ENCODE measurements at places on chromosomes 3 and 15.

DNA sequence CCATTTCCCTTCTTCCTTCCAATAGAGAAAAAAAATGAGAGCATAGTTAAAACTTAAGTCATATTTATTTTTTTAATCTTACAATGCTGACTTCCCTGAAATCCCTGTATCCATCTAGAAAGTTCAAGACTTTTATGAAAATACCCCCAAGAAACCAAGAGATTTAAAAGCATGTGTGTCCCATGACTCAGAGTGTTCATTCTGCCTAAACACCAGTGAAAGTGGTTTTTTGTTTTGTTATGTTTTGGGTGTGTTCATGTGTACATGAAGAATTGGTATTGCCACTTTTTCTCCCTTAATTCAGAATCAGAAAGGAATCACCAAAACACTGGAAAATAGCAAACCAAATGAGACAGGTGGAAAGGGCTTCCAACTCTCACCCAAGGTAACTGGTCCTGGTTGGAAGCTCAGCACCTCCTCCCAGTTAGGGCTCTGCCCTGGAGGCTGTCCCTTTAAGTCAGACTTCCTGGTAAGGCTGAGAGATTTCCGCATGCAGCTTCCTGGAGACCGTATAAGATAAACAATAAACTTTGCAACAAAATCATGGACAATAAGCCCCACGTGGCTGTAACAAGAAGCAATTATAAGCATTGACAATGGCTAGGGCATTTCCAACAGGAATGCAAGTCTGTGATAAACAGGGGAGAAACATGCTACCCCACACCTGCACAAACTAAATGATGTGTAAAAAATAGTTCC is 121.9 kb upstream of the ARHGEF3 start:
- peak; percentile 63 for DNase-seq

DNA sequence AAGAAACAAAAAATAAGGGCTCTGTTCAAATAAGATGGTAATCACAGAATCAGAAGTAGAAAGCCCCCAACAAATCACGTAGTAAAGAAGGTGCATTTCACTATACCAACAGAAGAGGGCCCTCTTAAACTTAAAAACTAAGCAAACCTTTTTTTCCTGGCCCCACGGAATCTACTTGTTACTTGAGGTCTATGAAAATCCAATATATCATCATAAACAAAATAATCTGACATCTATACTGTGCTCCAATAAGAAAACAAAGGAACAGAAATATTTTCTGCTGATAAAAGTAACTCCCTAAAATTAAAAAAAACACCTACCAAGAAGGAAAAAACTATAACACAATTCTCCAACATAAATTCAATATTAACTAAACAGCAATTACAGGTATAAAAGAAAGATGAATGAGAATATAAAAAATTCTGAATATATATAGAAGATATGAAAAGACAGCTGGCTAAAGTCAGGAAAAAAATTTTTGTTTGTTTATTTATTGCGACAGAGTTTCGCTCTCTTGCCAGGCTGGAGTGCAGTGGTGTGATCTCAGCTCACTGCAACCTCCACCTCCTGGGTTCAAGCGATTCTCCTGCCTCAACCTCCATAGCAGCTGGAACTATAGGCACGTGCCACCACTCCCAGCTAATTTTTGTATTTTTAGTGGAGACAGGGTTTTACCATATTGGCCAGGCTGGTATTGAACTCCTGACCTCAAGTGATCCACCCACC is 81.8 kb downstream of the CLASP2 start:
- peak; percentile 80 for DNase-seq

DNA sequence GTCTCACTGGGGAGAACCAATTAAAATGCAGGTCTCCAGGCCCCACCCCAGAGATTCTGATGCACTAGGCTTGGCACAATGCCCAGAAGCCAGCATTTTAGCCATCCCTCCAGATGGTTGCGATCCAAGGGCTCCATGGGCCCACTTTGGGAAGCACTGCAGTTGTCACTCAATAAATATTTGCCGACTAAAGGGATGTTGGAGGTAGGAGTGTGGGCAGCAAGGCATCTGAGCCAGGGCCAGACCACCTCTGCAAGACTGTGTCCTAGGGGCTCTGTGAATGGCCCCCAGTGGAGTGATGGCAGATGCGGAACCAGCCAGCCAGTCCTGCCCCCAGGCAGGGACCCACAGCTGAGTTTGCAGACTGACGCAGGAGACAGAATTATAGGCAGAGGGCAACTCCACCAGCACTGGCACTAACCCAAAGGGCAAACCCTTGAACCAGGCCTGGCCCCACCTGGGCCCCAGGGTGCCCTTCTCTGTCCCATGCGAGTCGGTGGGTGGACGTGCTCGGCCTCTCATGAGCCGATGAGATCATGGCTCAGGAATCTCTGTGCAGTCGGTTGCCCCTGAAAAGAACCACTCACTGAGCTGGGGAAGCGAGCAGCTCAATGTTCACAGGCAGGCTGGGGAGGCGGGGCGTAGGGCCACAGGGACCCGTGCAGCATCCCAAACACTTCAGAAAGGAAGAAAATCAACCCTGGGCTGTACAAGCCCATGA is 49.7 kb downstream of the SEMA5B start:
- DNase-seq: peak; percentile 83

GRCh38 chr15:38512901-38513300 is 51.7 kb downstream of the RASGRP1 start:
- no peak for DNase-seq

DNA sequence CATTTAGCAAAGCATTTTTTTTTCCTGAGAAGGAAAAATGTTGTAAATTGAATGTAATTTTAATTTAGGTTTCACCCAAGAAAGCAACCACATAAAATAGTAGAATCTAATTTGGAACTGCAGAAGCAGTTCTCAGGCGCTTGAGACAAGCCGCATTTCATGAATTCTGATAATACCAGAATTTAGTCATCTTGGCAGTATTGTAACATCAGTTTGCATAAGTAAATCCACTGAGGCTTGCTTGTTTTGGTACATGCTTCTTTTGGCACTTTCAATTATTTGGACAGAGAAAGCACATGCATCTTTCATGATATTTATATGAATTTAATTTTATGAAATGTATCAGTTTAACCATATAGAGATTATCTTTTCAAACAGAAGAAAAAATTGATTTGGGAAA is 389.7 kb upstream of the ROBO1 start:
- peak; percentile 13 for DNase-seq

DNA sequence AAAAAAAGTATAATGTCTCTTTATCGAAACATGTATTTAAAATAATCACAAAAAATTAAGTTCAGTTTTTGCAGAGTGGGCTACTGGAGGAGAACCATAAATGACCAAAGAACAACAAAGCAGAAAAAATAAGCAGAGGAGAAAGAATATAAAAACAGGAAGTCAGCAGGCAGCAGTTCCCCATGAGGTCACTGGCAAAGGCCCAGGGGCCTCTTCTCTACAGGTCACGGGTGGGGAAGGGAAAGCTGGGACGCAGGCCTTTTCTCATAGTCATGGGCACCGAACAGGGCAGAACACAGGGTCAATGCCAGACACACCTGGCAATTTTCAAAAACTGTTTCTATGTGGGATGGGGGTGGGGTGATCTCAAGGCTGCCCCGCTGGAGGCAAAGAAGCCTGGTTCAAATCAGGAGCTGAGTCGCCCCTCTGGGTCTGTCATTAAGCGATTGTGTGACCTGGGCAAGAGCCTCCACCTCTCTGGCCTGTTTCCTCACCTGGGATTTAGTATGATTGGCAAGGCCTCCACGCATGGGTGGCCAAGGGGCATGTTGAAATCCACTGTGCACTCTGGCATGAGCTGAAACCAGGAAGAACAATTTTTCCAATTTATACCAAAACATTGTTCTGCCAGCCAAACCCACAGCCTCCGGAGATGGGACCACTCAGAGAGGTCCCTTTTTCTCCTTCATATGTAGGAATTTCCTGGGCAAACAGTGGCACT is 43.8 kb upstream of the UACA start:
- peak; percentile 59 for DNase-seq

DNA sequence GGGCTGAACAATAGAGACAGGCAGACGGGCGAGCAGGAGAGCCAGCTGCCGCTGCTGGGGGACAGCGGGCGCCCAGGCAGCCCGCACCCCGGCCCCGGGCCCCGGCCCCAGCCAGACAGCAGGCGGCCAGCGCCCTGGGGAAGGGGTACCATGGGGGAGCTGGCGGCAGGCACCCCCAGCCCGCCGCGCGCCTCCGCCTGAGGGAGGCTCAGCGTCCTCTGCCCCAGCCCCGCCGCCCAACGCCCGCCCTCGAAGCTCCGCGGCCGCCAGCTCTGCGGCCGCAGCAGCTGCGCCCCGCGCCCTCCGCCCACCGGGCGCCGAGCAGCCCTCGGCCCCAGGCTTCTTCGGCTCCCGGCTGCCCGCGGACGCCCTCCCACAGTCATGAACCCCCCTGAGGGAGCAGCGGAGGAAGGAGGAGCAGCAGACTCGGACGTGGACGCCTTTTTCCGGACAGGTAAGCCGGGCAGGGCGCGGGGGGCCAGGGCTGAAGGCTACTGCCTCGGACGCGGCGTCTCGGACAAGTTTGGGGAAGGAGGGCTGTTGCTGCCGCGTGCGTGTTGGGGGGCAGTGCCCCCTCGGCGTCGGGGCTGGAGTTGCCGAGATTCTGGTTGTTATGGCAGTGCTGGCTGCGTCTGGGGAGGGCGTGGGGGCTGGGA is 41.6 kb upstream of the ROPN1 start:
- DNase-seq: no peak

DNA sequence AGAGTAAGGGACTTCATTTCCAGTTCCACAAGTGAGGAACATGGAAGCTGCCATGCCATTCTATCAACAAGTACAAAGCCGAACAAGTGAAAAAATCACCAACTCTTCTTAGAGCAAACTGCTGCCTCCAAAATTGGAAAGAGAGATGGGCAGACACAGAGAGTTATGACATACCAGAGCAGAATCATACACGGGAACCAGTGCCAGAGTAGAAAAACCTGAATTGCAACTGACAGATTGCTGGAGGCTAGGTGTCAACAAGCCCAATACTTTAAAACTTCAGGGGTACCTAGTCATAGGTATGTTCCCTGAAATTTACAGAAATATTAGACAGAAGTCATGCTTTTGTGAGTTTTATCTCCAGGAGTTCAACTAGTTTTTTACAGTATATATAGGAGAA is 62.0 kb downstream of the TTBK2 start:
- no peak for DNase-seq

DNA sequence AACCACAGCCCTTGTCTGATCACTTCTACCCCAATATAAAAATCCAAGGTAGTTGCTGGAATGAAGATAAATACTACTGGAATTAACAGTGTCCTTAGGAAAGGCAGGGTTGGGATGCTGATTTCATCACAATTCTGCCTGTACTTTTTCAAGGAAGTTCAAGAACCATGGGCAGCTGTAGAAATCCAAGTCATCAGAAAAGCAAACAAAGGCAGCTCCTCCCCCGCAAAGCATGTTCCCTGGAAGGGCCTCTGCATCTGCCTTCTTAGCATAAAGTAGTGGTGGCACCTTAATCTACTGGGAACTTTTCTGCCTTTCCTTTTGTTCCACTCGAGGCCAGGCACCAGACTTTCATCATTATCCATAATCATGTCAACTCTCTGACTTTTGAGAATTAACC is 54.4 kb downstream of the ERC2 start:
- DNase-seq: no peak

DNA sequence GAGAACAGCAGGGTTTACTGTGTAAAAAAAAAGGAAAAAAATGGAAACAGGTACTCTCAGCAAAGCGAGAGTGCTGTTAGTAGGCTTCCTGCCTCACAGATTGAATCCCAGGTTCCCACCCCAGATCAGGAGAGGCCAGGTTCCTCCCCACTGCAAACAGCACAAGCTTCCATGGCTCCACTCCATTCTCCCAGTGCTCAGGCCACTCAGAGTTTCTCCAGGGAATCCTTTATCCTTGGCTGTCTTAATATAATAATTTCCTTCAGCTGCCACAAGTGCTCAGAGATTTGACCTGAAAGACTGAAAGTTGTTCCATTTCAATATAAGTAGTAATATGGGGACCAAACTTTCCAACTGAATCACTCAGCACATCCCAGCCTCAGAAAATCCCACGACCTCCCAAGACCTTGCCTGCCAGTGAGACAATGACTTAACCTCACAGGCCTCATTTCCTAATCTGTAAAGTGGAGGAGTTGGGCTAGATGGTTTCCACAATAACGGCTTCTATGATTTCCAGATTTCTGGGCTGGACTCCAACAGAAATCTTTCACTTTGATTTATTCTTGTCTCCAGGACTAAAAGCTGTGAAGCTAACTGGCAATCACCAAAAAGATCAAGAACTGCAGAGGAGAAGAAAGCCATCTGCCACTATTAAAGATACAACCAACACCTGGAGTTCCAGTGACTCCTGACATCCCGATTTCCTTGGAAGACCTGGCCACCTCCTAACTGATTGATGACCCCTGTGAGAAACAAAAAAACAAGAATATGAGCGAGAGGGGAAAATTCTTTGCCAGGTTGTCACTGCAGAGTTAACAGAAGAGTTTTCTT is 289.5 kb downstream of the NEK10 start:
- no peak for DNase-seq

GRCh38 chr15:90552162-90552928 is 22.6 kb downstream of the CRTC3 start:
- DNase-seq: peak; percentile 85

GRCh38 chr15:78237146-78237545 is 2.8 kb upstream of the ACSBG1 start:
- DNase-seq: no peak

- no peak for DNase-seq
These were observed 7.7 kb downstream of the SLCO3A1 start for GRCh38 chr15:91861223-91861622.

DNA sequence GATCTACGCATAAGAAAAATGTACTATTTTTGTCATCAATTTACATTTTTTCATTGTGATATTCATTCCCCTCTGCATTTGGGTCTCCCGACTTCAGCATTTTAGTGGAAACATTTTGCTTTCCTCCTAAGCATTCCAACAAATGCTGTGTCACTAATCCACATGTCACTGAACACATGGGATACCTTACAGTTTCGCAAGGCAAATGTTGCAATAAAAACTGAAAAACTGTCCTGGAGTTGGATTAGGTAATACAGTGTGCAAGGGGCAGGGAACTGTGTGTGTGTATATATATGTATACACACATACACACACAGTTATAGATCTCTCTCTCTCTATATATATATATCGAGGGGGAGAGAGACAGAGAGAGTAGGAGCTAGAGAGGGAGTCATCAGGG is 632.2 kb downstream of the MAGI1 start:
- peak; percentile 50 for DNase-seq

DNA sequence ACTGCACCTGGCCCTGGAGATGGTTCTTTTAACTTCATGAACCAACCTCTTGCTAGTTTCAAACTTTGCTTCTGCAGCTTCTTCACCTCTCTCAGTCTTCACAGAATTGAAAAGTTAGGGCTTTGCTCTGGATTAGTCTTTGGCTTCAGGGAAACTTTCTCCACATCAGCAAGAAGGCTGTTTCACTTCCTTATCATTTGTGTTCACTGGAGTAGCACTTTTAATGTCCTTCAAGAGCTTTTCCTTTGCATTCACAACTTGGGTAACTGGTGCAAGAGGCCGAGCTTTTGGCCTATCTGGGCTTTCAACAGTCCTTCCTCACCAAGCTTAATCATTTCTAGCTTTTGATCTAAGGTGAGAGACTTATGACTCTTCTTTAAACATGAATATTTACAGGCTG is 15.7 kb upstream of the TM2D3 start:
- DNase-seq: no peak

- no peak for DNase-seq
These were observed 31.9 kb downstream of the SMAD6 start for GRCh38 chr15:66733976-66734375.

- DNase-seq: no peak
These were observed 179.2 kb upstream of the AGTR1 start for GRCh38 chr3:148518520-148518919.

All from iris pigment epithelial cell (primary cell).